ENCODE measurements at places on chromosomes 5 and 9.

DNA sequence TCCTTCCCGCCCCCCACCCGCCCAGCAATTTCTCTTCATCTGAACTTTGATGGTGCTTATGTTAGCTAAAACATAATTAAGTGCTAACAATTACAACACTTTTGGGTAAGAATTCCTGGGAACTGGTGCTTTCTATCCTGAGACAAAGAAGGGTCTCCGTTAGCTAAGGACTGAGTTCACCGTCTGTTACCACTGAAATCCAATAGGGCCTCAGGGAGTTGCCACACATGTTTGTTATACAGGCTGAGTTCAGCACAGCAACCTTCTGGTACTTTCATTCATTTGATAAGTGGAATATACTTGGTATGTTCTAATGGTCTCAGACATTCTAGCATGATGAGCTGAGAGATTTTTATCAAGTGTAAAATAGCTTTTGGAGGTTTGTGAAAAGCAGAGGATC lies 437.9 kb downstream of the EFNA5 start:
- no peak for DNase-seq

GRCh38 chr9:36960575-36960955 lies 73.5 kb downstream of the PAX5 start:
- DNase-seq: no peak

DNA sequence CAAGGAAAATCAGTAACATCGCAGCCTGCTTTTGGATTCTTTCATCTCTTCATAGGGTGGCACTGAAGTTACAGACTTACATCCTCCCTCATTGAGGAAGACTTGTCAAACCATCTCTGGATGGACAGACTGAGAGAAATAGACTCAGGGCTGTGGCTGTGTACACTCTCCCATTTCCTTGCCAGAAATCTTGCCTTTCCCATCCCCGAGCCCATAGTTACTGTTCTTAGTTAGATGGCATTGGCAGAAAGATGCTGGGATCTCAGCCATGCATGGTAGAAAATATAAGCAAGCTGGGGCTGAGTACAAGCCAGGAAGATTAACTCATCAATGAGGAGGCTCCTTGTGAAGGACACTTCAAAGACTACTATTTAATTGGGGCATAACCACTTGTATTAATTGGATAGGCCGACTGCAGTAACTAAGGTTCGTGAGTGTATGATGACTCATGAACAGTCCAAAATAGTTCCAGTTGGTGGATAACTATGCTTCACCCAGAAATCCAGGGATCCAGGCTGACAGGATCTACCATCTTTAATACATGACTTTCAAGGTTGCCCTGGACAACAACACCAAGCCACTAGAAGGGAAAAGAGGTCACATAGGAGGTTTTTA lies 137.9 kb downstream of the TMEM38B start:
- DNase-seq: peak; percentile 7

- DNase-seq: no peak
Observed at GRCh38 chr9:136609838-136610311, 52.8 kb upstream of the EGFL7 start.

GRCh38 chr5:159324102-159324755 lies 6.1 kb downstream of the IL12B start:
- peak; percentile 90 for DNase-seq

- DNase-seq: no peak
Observed at GRCh38 chr9:27339661-27340284, 42.8 kb upstream of the EQTN start.

- DNase-seq: no peak
Observed at GRCh38 chr9:37989701-37990100, 79.3 kb downstream of the SHB start.

DNA sequence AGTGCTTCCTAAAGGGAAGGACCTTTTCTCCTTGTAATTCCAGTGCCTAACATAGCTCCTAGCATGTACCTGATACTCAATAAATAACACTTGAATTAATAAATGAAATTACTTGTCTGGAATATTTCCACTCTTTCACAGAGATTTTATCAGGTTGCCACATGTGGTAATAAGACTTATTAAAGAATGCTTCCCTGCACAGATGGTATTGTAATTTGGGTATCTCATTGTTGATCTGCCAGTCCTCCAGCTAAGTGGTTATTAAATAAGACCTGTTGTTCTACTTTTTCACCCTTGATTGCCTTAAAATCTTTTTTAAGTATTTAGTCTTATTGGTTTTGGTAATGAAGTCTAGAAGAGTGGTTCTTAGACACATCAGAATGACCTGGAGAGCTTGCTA lies 28.1 kb upstream of the CETN3 start:
- DNase-seq: no peak

DNA sequence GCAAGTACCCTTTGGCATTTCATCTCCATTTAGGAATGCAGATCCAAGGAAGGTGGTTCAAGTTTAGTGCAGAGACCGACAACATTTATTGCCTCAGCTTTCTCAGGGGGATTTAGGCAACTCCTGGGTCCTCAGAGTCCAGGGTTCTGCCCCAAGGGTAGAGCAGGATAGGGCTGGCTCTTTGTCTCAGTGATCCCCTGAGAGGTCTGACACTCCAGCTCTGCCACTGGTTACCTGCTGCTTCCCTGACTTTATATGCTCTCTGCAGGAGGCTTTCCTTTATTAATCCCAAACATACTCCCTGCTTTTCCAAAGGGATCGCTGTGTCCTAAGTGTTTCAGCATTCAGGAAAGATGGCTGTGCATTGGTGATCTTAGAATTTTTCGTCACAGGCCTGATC lies 37.2 kb downstream of the TRPC7 start:
- no peak for DNase-seq

- no peak for DNase-seq
Observed at GRCh38 chr5:141935538-141935937, 11.9 kb downstream of the DELE1 start.

DNA sequence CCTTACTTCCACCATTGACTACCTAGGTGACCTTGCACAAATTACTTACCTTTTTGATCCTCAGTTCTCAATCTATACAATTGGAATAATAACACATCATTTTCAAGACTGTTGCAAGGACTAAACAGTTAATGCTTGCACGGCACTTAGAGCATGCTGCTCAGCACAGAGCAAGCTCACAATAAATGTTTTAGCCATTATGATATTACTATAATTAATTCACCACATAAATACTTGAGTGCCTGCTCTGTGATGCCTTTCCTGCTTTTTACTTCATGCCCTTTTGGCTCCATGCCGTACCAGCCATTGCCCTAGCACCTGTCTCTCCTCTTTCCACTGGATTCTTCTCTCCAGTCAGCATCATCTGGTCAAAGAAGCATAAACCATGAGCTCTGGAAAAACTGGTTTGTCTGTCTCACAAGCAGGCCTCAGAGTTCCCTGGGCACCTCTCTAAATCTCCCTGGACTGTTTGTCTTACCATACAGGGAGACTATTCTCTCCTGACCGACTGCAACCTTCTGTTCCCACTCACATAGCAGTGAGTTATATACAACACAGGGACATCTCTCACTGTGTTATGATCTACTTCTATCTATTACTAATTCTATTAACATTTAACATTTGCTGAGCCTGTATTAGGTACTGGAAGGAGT lies 260.4 kb upstream of the ADRA1B start:
- no peak for DNase-seq

- DNase-seq: no peak
Observed at GRCh38 chr5:111933086-111933485, 176.1 kb upstream of the NREP start.

GRCh38 chr9:97316904-97317303 lies 9.4 kb downstream of the CCDC180 start:
- no peak for DNase-seq

GRCh38 chr5:111731638-111732037 lies 25.4 kb downstream of the NREP start:
- no peak for DNase-seq

DNA sequence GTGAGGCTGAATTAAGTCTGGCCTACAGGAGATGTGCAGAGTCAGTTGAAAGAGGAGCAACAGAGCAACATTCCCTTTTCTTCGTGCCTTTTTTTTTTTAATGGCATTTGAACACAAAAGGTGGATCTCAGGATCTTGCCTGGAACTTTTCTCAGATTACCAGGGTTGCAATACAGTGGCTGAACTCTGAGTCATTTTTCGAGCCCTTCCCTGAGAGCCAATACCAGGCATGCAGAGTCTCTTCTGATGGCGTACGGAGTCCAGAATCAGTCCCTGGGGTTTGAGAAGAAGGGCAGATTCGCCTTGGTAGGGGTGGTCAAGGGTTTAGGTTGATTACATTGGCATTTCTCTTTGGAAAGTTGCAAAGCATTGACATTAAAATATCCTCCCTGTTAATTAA lies 271.5 kb downstream of the GAS1 start:
- no peak for DNase-seq

DNA sequence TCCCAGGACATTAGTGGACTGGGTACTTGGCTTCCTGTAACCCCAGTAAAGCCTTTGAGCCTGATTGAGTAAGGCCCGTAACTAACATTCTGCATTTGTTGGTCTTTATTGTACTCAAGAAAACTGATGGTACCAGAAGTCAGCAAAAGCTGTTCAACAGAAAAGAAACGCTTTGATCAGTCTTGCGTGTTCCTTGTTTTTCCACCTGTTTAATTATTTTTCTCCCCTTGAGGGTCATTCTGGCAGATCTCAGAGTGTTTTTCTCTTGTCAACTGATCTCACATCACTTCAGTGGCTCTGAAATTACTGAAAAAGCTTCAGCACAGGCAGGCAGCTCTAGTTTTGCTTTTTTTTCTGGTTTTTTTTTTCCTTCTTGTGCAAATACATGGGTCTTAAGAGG lies 6.1 kb upstream of the TMEM268 start:
- no peak for DNase-seq
